ENCODE measurements at places on chromosomes 4 and X.
A peak's percentile ranks its signal among the peaks of the same experiment; 100 is the strongest.

DNA sequence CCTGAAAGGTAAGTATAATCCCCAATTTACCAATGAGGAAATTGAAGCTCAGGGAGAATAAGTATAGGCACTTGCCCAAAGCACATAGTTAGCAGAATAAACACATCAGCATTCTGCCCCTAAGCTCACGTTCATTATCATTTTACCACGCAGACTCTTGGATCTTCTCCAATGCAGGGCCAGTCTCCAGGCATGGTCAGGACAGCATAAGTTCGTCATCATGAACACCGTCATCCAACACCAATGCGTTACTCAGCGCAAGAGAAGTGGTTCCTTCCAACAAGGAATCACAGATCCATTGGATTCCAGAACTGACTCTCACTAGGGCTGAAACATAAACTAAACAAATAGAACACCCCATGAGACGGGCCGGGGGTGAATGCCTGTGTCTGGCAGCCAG, 86.5 kb upstream of the GPM6B start:
- DNase-seq, result no peak

DNA sequence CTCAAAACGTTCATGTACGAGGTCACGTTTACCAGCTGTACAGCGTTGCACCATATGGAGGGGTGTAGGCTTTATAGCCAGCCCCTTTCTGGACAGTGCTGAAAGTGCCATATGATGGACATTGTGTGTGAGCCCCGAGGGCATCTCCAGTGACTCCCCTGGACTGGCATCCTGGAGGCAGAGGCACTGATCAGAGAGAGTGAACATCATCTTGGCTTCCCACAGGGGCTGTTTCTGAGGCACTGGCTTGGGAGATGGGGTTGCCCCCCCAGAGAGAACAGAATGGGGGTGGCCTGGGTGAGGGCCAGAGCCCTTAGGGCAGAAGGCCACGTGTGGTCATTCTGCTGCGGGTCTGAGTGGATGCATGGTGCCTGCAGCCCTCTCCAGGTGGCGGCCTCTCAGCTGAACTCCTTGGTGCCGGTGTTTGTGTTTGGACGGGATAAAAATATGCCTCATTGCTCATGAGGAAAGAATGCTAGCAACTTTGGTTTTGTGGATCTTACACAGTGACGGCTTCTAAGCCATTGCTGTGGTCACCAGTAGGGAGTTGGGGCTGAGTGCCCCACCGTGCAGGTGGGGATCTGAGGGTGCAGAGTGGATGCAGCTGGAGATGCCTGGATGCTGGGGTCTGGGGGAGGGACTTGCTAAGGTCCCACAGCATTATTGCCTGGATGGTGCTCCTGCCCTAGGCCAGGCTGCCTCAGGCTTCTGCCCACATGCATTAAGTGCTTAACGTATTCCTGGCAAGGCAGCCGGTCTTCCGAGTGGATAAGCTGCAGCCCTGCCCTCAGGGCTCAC, 3.4 kb downstream of the WFS1 start:
- peak; percentile 25 for DNase-seq

DNA sequence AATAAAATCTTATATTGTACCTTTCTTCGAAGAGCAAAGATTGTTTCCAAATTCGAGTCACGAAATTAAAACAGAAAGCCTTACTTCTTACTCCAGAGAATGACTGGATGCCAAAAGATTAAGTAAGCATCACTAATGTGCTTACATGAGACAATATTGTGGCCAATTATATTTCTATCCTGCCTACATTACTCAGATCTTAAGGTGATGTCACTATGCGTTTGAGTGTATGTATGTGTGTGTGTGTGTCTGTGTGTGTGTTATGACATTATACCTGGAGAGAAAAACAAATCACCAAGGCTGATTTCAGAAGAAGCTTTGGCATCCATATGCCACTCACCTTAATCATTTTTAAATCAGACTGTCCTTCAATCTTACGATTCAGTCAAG, 556.3 kb downstream of the PPARGC1A start:
- DNase-seq, result no peak

DNA sequence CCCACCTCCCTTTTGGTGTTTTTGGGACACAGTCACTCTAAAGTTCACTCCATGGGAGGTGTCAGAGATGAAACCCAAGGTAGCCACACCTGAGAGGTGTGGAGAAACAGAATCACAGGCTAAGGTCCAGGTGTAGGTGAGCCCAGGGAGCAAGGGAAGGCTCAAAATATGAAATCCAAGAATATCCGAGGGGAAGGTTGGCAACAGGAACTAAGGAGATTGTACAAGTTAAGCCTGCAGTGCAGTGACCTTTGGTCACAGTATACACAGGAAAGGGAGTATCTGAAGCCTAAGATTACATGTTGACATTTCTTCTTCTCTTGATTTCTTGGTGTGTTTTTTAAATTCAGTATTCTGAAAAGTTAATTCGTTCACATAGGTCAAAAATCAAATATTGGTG, 46.5 kb downstream of the PHF8 start:
- DNase-seq, result no peak

DNA sequence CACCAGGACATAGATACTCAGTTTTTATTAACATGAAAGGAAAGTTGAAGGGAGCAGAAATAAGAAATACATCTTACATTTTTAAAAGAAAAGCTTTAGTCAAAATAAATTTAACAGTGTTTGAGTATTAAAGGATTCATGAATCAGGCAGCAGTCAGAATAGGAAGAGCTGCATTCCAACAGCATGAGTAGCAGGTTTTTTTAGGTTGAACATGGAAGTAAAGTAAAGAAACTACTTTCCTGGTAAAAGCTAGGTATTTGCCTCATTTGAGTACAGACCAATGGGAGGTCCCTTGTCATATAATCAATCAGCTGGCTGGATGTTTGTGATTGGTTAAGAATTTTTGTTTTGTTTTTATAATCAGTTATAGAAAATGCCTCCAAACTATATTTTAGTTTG, 645.9 kb upstream of the INTU start:
- DNase-seq, result peak; percentile 37

GRCh38 chr4:142815834-142816233, 30.3 kb downstream of the INPP4B start:
- peak; percentile 70 for DNase-seq

GRCh38 chr4:184825896-184826690, at the start of gene ACSL1:
ACSL1 (minus strand) TSS chr4:184825968; CDS start chr4:184803514, 22,454 bp downstream.
- peak; percentile 41 for DNase-seq

DNA sequence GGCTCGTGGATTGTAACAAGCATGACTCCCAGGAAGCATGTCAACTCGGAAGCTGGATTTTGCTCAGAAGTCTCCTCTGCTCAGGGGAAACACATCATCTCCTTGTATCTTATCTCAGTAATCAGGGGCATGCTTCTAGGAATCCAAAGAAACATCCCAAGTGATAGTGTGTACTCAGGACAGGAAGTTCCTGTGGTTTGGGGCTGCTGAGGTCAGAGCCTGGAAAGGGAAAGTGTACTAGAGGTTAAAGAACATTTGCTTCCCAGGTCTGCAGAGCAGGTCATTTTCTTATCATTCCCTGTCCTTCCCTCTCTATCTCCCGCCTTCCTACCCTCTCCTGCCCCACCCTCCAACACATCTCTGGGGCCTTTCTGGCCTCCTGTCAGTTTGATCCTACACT, 38.8 kb downstream of the SLC34A2 start:
- no peak for DNase-seq

GRCh38 chr4:48462363-48462762, 20.8 kb upstream of the SLC10A4 start:
- DNase-seq, result no peak

DNA sequence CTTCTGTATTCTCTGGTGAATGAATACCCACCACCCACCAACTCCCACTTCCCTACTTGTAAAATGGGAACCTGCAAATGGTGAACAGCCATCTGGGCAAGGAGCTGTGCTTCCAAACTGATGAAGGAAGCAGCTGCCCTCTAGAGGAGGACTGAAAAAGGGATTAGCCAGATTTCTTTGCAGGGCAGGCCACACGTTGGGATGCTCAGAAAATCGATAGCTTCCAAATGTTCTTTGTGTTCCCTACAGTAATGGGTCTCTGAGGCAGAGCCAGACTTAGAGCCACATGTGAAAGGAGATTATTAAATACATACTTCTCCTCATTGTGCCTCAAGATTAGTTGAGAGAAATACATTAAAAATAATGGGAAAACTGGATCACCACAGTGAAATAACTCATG, 39.3 kb upstream of the LPAR4 start:
- DNase-seq, result peak; percentile 18

DNA sequence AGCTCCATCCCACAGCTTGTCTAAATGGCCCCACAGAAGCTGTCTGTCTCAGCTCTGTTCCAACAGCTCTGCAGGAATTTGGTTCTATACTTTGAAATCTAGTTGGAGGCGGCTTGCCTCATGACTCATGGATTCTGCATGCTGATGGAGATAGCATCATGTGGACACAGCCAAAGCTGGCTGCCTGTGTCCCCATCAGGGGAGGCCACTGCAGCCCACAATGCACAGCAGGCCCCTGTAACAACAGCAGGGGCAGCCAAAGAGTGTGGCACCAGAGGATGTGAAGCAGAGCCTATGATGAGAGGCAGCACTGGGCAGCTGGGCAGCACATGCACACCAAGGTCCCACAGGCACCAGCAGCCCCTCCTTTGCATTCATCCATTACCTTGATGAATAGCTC, 67.2 kb downstream of the DCAF12L1 start:
- DNase-seq, result no peak

DNA sequence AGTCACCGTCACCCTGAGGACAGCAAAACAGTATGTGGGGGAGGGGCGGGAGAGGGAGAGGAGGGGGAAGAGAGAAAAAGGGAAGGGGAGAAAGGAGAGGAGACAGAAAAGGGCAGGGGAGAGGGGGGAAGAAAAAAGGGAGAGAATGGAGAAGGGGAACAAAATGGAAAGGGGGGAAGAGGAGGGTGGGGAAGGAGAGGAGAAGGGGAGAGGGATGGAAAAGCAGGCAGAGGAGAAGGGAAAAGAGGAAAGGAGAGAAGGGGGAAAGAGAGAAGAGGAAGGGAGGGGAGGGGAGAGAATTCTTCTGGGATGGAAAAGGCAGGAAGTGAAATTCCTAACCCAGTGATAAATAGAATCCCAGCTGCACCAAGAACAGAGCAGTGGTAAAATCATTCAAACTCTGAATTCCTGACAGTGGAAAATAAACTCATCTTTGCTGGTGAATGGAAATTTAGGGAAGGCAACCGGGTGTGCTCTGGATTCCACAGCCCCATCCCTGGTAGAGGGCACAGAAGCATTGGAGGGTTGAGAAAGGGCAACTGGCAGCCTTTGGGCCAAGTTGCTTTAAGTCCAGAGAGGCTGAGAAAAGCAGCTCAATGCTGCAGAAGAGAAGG, 244.2 kb downstream of the BCOR start:
- DNase-seq, result no peak

- no peak for DNase-seq
Measured at GRCh38 chr4:40837094-40837870, 87.5 kb downstream of the NSUN7 start.

All from stromal cell of bone marrow (primary cell).